ENCODE measurements at places on chromosomes 16 and 17.

GRCh38 chr17:58679263-58680037 lies 12.4 kb downstream of the TEX14 start:
- no peak for DNase-seq

DNA sequence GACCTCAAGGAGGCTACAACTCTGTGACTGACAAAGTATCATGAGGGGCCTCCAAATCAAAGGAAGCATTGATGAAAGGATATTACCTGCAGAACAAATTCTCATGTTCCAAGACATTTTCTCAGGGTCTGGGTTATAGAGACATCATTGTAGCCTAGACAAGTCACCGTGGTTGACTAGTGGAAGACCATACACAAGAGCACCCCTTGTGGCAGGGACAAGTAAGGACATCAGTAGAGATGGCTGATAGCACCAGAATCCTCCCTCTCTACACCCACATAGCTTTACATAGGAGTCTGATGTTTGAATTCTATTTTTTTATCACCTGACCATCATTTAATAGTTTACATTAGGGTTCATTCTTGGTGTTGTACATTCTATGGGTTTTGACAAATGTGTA lies 32.5 kb upstream of the CDH8 start:
- DNase-seq: no peak

GRCh38 chr17:79925242-79925957 lies 86.2 kb upstream of the CBX4 start:
- DNase-seq: no peak

DNA sequence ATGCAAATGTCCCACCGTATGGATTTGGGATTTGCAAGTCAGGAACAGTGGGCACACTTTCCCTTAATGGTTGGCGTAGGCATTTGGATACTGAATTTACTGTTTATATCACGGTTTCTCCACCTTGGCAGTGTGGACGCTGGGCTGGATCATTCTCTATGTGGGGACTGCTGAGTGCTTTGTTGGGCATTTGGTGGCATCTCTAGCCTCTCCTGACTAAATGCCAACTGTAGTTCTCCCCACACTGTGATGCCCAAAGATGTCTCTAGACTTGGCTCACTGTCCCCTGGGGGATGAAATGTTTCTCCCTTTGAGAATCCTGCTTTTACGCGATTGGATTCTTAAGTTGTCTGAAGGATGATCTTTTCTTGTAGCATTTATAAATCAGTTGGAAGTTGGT lies 49.0 kb downstream of the RBFOX1 start:
- no peak for DNase-seq

DNA sequence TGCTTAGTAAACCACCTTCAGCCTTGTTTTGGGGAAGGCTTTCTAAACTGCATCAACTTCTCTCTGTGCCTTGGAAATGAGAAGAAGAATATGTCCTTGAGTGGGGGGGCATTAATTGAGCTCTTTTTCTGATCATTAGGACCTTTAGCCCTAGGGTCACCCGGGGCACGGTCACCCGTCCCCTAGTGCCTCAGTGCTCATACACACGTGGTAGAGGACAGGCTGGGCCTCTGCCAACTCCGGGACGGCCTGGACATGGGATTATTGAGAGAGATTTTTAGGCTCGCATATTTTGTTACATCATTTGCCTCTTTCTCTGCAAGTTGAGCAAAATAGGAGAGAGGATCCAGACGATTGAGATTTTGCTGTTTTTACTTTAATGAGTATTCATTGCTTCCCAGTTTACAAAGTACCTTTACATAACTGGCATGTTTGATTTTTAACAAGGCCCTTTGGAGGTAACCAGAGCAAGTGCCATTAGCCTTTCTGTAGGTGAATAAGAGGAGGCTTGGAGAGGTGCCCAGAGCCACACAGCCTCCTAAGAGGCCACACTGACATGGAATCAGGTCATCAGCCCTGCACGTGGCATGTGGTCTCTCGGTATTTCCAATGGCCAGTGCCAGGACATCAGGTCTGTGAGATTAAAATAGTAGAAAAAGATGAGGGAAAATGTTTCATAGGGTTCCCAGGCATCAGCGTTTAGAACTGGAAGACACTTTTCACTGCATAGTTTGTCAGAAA lies 11.1 kb downstream of the PMM2 start:
- no peak for DNase-seq

- DNase-seq: no peak
Measured at GRCh38 chr17:43816336-43817320, 16.3 kb downstream of the MPP3 start.

DNA sequence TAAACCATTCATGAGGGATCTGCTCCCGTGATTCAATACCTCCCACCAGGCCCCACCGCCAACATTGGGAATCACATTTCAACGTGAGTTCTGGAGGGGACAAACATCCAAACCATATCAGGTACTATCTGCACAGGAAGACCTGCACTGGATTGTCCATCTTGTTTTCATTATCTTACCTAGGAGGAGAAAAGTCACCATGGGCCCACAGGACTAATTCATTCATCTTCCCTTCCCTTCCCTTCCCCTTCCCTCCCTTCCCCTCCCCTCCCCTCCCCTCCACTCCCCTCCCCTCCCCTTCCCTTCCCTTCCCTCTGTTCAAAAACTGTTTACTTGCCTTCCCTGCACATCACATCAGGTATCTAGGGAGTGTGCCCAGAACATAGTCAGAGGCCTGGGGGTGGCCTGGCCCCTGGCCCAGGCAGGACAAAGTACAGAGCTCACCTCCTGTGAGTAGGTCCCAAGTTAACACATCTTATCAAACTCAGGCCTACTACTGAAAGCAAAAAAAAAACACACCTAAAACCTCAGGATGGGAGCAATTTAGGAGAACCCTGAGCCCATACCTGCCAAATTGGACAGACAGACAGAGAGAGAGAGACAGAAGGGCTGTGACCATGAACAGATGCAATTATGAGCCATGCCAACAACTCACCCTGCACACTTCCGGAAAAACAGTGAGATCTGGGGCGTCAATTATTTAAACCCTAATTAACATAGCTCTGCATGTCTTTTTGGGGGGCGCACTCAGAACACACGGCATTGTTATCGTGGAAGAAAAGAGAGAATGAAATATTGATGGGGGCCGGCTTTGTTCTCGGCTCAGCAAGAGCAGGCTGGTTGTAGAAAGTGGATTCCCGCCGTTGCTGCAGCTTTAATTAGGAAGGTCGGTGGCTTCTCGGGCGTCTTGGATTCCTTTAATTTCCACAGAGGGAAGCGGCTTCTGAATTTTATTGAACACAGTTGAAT lies 151.2 kb downstream of the IRX5 start:
- no peak for DNase-seq
